Vagina (tissue), 2 donors: ENCODE measurements at places on chromosomes 11 and 22. TPM values are rescaled to one million over a fixed set of nuclear protein-coding genes. Genes with fewer than 3 reads are reported as not detected.

- H3K27me3 ChIP-seq = no peaks in the 10 kb centered on the region
- H3K4me1 ChIP-seq = peaks cover 17% of the 10 kb centered on the region
- no peak overlapping the region for H3K27ac ChIP-seq
- H3K4me3 ChIP-seq = no peak overlapping the region
Measured at GRCh38 chr11:64276653-64277431, 7.6 kb downstream of the BAD start.

GRCh38 chr11:106087815-106088435, 10.5 kb downstream of the AASDHPPT start:
- H3K4me1 ChIP-seq = peaks cover 62% of the 10 kb centered on the region
- DNase-seq = no peak
- no peak overlapping the region for H3K4me3 ChIP-seq
- H3K27ac ChIP-seq = peak overlapping the region; percentile 20

DNA sequence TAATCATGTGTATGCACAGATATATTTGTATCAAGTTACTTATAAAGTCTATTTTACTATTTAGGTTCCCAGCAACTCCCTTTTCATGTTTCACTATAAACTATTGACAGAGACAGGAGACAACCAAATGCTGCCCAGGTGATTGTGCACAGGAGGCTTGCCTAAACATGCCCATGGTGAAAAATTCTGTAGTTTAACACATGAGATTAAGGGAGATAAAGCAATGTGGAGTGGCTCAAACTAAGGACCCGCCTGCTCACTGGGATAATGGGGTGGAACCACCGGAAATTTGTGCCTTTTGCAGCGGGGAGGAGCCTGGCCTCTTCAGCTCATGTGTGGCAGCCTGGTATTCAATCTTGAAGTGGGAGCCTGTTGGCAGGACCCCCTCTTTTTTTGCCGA, 459.5 kb upstream of the CNTN5 start:
- DNase-seq = no peak
- no peak overlapping the region for H3K27ac ChIP-seq
- no peaks in the 10 kb centered on the region for H3K27me3 ChIP-seq
- H3K4me3 ChIP-seq = no peak overlapping the region
- H3K36me3 ChIP-seq = no peaks in the 10 kb centered on the region
- H3K4me1 ChIP-seq = no peaks in the 10 kb centered on the region

DNA sequence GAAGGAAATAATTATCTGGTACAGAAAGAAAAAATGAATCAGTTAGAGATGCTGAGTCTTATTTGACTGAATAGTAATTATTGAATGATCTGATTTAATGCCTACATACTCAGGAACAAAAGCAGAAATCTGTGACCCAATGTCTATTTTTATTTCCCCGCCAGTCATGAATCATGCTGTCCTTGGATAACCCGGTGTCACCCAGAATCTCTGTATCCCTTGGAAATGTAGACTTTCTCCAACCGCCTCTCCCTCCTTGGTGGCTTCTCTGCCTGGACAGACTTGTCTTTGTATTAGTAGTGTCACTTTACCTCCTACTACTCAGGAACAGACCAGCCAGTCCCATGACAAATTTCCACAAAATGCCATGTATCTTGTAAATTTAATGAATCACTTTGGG, 173.3 kb upstream of the PDGFD start:
- DNase-seq = no peak
- H3K4me1 ChIP-seq = no peaks in the 10 kb centered on the region
- H3K36me3 ChIP-seq = no peaks in the 10 kb centered on the region

DNA sequence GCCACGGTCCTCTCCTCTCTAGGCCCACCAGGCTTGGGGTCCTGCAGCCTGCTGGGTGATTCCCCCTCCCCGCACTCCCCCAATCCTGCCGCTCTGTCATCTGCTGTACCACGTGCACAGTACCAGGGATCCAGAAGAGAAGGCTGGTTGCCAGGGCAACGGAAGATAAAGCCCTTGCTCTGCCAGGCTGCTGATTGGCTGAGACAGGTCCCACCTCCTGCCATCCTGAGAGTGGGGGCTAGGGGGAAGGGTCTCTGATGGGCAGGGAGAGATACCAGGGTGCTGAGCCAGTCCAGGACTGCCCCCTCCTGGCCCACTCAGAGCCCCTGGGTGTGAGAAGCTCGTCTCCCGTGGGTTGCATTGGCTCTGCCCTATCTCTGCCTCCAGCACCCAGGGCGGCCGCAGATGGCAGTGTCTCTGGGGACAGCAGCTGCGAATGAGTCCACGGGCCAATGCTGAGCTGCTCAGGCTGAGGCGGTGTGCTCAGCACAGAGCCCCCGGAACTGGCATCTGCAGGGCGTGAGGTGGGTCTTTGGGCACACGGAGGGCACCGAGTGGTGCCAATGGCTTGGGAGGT, at the start of gene SMIM45:
TSS of gene SMIM45 (plus strand) at position 253 of the 577 bp plus-strand sequence.
- H3K4me3 ChIP-seq = no peak within 1 kb of the TSS
- no peak within 1 kb of the TSS for H3K27ac ChIP-seq
- no peak for DNase-seq
- no peaks in the 10 kb centered on the region for H3K4me1 ChIP-seq
- no peaks in the 10 kb centered on the region for H3K36me3 ChIP-seq

- H3K4me3 ChIP-seq = no peak overlapping the region
- peaks cover 95% of the 10 kb centered on the region for H3K4me1 ChIP-seq
- no peak for DNase-seq
- no peaks in the 10 kb centered on the region for H3K36me3 ChIP-seq
- H3K27me3 ChIP-seq = no peaks in the 10 kb centered on the region
Measured at GRCh38 chr11:68206211-68206610, 6.9 kb downstream of the KMT5B start.

DNA sequence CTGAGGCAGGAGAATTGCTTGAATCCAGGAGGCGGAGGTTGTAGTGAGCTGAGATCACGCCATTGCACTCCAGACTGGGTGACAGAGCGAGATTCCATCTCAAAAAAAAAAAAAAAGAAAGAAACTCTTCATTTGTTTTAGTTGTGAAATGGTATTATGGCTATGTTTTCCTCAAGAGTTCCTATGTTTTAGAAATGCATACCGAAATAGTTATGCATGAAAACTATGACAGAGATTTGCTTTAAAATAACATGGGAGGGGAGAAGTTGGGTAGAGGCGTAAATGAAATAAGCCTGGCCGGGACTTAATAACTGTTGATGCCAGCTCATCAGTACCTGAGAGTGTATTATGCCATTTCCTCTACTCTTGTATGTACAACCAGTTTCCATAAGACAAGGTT, 48.3 kb downstream of the FEZ1 start:
- no peak overlapping the region for H3K27ac ChIP-seq
- H3K4me3 ChIP-seq = no peak overlapping the region
- no peaks in the 10 kb centered on the region for H3K27me3 ChIP-seq
- no peak for DNase-seq
- H3K4me1 ChIP-seq = peaks cover 9% of the 10 kb centered on the region

DNA sequence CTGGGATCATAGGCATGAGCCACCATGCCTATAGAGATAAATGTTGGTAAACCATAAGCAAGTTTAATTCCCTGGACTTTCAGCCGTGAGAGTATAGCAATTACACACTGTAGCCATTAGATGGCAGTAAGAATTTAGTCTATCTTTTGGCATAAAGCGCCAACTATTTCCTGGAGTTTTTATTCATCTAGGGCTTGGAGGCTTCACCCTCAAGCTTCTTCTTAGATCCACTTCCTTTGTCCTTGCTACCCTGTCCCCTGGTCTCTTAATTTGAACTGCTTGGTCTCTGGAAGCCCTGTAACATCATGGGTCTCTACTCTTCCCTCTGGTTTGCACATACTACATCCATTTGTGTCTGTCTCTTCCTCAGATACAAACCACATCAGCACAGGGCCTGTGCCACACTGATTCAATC, 38.2 kb downstream of the OR10A6 start:
- H3K4me3 ChIP-seq = no peak overlapping the region
- no peaks in the 10 kb centered on the region for H3K4me1 ChIP-seq
- no peak for DNase-seq
- H3K27me3 ChIP-seq = no peaks in the 10 kb centered on the region

- no peak for DNase-seq
- H3K4me1 ChIP-seq = no peaks in the 10 kb centered on the region
- H3K27ac ChIP-seq = no peak overlapping the region
- H3K4me3 ChIP-seq = no peak overlapping the region
- H3K27me3 ChIP-seq = no peaks in the 10 kb centered on the region
Measured at GRCh38 chr11:116085031-116085635, 580.9 kb upstream of the CADM1 start.

DNA sequence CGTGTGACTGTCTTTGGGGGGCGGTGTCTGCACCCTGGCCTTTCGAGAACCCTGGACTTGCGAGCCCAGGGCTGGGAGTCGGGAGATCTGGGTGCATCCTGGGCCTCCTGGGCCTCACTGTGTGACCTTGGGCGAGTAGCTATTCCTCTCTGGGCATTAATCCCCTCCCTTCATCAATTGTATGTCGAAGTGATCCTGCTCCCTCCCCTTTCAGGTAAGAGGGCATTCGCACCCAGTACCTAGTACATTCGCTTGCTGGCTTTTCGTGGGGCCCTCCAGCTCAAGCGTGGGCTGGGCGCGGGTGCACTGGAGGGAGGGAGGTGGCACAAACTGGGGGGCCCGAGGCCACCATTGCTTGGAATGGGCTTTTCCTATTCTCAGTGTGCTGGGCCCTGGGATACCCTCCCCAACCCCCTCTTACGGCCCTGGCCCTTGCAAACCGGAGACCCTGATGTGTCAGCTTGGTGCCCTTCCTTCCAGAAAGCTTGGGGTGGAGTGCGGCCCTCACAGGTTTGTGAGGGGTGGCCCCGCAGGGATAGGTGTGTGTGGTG, 530 bp downstream of the USP35 start:
- peak overlapping the region; percentile 89 for H3K27ac ChIP-seq
- H3K27me3 ChIP-seq = no peaks in the 10 kb centered on the region
- DNase-seq = no peak

The GSTT2B gene
- not detected for total RNA-seq

The SLC5A4 gene
- total RNA-seq = 2.2 TPM

The EHF gene
- total RNA-seq = 121 TPM

The LRRN4CL gene
- total RNA-seq = 45.2 TPM

The PARVG gene
- 29.5 TPM for total RNA-seq
